Stimulated activated CD4-positive, alpha-beta T cell treated with anti-CD3 and anti-CD28 coated beads, TNF-alpha, amount 100 ng/mL, for 48 hours (primary cell): ENCODE measurements at places on chromosomes 13 and 19.

DNA sequence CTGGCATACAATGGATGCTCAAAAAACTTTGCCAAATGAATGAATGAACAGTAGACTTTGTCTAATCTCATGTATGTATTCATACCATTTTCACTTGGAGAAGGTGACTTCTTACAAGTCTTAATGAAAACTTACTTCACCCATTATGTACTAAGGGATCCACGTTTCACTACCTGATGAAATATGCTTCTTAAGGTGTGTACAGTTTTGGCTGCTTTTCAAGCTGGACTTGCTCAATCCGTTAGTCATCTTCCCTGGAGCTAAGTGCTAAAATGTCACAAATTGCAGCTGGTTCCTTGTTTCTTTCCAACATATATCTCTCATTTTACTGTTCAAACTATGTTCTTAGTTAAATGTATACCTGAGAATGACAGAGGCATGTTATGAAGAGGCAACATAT is 4.2 kb upstream of the CCNA1 start:
- no peak for DNase-seq

DNA sequence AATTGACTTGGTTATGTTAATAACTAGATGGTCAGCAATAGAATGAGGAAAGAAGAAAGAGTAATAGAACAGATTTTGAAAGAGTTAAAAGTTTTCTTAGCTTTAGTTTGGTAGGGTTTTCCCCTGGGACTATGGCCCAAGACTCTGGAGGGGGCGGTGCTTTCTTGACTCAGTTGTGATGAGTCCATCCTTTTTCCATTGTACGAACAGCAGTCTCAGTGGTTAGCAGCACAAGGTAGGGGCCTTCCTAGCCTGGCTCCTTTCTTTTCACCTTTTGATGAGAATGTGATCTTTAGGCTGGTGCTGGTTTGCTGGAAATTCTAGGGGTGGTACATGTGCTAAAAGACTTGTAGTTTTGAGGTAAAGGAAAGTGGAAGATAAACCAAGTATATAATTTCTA is 38.8 kb downstream of the ZNF506 start:
- peak; percentile 27 for DNase-seq

GRCh38 chr19:50797781-50798658 is 7.8 kb downstream of the ACP4 start:
- no peak for DNase-seq

GRCh38 chr19:36963280-36963679 is 47.1 kb downstream of the ZNF568 start:
- no peak for DNase-seq

DNA sequence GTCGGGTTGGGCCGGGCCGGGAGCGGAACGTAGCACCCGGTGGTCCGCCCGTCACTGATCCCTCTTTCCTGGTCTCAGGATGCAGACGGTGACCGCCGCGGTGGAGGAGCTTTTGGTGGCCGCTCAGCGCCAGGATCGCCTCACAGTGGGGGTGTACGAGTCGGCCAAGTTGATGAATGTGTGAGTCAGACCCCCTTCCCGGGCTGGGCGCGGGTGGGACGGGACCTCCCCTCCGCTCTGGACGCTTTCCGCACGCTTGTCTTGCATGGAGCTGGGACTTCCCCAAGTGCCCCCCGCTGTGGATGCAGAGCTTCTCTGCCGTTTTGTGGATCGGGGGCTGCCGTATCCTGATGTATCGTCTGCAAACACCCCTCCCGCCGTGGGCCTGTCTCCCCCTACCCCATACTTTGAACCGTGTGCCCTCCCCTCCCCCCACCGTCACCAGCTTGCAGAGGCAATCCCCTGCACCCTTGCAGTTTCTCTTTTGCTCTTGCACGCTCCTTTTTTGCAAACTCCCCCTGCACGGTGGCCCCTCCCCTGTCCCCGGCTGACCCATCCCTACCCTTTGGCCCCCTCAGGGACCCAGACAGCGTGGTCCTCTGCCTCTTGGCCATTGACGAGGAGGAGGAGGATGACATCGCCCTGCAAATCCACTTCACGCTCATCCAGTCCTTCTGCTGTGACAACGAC is 669 bp downstream of the GADD45B start:
- DNase-seq: peak; percentile 60

GRCh38 chr19:47754206-47755064 is 9.1 kb downstream of the NOP53 start:
- DNase-seq: no peak

GRCh38 chr13:51865838-51866237 is 4.1 kb downstream of the CCDC70 start:
- DNase-seq: no peak

DNA sequence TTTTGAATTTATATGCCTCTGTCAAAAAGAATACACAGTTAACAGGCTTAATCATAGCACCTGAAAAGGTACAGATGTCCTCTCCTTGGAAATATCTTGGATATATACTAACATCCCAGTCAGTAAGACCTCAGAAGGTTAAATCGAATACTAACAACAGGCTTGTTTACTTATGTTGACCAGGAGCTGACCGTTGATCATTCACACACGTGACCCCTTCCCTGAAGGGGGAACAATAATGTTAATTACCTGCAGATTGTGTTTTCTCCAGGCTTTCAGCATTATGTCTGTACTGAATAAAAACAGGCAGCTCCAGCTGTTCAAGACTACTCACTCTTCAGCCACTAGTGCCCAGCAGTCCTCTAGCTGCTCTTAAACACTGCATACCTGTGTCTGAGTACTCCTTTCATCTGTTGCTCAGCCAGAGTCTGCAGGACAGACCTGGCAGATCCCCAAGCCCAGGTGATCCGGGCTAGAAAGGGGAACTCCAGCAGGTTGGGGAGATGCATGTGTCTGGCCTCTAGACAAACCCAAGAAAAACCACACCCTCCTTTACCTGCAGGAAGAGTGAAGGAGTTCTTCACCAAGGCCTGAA is 163.9 kb downstream of the RNF17 start:
- no peak for DNase-seq

DNA sequence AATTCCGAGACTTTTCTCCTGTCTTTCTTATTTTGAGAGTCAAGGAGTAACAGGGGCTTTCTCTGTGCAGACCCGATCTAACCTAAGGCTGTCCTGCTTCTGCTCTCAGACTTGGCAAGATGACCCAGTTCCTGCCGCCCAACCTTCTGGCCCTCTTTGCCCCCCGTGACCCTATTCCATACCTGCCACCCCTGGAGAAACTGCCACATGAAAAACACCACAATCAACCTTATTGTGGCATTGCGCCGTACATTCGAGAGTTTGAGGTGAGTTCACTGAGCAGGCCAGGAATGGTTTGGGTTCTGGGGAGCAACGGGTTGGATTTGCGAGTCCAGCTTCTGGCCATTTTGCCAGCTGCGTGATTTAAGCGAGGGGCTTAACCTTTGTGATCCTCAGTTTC is 1.0 kb downstream of the SNRNP70 start:
- no peak for DNase-seq

DNA sequence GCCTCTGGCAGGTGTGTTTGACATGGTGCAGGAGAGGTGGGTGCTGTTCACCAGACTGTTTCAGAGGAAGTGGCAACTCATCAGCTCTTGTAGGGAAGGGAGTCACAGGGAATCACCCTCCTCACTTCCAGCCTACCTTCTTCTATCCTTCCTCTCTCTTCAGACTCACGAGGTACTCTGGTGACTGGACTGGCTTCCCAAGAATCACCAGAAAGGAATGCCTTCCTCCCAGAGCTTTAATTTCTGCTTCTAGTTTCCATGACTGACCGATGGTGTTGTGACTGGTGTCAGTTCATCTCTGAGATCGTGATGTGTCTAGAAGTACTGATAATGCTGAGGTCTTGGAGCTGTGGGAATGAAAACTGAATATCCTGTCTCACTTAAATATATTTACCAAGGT is 247.3 kb downstream of the KCTD12 start:
- DNase-seq: no peak
